WTC11 (cell line): ENCODE measurements at places on chromosomes 3 and 15.

DNA sequence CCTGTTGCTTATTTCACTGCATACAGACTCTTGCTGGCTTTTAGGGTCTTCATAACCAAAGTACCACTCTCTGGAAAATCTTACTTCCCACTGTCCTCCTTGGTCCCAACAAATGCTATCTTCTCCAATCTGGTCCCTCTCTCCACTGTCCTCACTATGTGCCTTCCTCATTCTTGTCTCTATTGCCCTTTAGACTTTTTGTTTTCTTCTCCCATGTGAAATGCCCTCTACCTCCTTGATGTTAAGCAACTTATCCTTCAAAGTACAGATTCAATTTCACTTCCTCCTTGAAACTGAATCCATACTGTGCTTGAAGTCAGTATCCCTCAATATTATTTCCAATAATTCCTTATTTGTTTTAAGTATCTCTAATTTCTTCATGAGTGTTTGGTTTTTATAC, 60.8 kb downstream of the CGGBP1 start:
- DNase-seq = no peak

DNA sequence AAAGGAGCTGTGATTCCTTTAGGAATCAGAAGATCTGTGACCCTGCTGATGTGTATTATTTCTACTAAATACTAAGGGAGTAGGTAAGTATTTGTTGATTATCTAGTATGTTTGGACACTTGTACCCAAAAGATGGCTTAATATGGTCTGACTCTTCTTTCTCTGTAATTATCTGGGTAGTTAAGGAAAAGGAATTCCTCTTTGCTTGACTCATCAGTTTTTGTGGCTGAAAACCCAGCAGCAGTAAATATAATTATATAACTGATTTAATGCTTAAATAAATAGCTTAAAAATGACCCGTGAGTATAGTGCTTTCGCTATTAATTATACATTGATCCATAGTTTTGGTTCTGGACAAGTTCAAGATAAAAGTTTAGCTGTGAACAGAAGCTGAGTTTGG, 155.8 kb downstream of the LRTM1 start:
- no peak for DNase-seq

DNA sequence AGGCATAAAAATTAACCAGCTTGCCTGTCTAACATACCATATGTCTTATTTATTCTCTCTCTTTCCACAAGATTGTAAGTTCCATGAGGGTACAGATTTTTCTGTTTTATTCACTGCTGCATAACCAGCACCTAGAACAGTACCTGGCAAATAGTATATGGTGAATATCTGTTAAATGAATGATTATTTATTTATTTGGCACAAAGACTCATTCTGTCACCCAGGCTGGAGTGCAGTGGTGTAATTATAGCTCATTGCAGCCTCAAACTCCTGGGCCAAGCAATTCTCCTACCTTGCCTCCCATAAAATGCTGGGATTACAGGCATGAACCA, 24.9 kb downstream of the DENND4A start:
- no peak for DNase-seq

- DNase-seq = no peak
These were observed 3.7 kb upstream of the SOX2 start for GRCh38 chr3:181707980-181708379.

GRCh38 chr15:63945838-63946298, 100.4 kb downstream of the DAPK2 start:
- peak; percentile 30 for DNase-seq

DNA sequence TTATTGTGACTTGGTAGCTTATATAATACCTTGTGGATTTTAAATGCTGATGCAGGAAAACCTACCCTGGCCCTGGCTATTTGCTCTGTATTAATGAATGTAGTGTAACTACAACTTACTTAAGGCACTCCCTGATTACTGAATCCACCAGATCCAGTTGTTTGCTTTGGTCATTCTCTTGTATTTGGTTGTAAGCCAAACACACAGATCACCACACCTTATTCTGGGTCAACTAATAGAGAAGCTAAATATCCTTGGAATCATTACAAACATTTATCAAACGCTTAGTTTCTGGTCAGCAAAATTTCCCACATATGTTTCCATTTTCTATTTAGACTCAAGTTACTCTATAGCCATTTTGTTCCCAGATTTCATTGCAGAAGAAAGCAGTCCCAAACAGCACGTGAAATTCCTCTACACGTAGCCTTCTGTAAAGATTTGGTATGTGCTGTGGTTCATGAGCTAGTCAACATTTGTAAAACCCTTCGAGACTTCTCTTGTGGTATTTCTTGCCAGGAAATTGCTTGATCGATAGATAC, 322.6 kb downstream of the MEX3B start:
- DNase-seq = no peak

DNA sequence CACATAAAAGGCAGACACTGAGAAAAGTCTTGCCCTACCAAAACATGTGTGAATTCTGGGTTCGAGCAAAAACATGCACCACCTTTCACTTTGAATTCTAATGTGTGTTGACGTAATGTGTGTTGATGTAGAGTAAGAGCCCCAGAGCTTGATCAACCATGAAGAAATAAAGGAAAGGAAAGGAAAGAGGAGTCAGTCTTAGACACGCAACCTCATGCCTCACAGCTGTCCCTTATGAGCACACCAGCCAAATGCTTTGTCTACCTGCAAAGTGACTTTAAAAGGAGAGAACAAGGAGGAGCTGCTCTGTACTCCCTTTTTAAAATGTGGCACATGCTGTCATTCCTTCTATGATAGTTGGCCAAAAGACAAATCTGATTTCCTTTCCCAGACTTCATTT, 80.8 kb downstream of the RFTN1 start:
- no peak for DNase-seq

DNA sequence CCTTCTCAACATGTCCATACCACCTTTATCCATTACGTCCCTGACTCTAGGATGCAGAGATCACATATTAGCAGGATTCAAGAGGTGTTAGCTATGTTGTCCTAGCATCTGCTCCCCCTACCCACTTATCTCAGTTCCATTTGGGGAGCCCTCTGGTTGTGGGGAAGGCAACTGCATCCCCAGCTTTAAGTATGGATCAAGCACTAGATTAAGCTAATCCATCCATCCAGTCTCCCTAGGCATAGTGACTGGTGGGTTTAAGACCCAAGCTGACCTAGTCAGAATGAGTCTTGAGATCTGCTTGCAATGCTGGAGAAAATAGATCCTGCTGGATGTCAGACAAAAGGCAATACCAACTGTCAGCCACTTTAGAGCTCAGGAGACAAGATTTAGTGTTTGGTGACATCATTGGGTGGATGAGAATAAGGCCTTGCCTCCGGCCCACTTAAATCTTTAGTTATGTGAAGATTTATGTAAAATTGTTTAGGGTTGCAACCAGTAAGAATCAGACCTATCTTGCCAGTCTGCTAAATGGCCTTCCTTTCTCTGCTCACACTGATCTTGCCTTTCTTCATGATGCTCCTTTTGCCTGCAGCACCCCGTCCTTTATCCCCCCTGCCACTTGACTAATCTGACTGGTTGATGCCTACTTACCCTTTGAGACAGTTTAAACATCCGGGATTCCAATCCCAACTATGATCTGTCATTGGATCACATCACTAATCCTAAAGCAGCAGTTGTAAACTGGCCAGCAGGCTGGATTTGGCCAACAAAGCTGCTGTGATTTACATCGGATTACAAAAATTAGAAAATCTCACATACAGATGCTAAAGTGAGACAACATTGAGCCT, 2.1 kb upstream of the ISY1 start:
- DNase-seq = no peak

- no peak for DNase-seq
These were observed 109.1 kb upstream of the TNFAIP8L3 start for GRCh38 chr15:51203797-51204196.

- DNase-seq = no peak
These were observed 42.3 kb upstream of the LIMD1 start for GRCh38 chr3:45552031-45552793.

DNA sequence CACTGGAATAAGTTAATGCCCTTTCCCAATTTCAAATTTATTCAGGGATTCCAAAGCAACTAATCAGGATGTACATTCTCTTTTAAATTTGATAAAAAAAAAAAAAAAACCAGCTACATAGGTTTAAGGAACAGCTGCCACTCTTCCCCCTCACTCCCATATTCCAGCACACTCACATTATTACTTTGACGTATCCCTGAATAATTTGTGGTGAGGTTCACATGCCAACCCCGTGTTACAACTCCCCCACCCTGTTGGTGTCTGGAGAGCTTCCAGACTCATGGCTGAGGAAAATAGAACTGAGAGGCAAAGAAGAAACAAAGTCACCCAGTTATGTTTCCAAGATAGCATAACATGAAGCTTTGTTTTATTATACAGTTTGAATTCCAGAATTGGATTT, 300.5 kb upstream of the MME start:
- no peak for DNase-seq

DNA sequence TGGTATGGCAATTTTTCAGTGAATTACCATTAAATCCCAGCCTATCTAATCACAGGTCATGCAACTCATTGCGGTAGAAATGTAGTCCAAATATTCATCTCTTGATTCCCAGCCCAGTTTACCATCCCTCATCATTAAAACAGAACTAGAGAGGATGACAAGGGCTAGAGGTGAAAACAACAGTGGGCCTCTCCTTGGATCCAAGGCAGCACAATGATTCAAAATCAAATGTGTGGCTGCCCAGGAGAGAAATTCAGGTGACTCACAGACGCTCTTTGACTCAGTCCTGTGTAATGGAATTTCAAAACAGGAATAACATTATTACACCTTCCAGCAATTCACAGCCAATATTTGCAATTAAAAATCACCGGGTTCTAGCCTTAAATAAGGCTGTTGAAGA, 246.5 kb downstream of the TBL1XR1 start:
- DNase-seq = no peak
